ENCODE measurements at places on chromosomes 2 and 18. TPM values are rescaled to one million over a fixed set of nuclear protein-coding genes. Genes with fewer than 3 reads are reported as not detected.

- no peaks in the 10 kb centered on the region for H3K4me1 ChIP-seq
- H3K4me3 ChIP-seq, result no peak overlapping the region
- no peak overlapping the region for H3K27ac ChIP-seq
- no peak for DNase-seq
- no peaks in the 10 kb centered on the region for H3K27me3 ChIP-seq
Measured at GRCh38 chr18:21408681-21409080, 166.6 kb downstream of the GREB1L start.

DNA sequence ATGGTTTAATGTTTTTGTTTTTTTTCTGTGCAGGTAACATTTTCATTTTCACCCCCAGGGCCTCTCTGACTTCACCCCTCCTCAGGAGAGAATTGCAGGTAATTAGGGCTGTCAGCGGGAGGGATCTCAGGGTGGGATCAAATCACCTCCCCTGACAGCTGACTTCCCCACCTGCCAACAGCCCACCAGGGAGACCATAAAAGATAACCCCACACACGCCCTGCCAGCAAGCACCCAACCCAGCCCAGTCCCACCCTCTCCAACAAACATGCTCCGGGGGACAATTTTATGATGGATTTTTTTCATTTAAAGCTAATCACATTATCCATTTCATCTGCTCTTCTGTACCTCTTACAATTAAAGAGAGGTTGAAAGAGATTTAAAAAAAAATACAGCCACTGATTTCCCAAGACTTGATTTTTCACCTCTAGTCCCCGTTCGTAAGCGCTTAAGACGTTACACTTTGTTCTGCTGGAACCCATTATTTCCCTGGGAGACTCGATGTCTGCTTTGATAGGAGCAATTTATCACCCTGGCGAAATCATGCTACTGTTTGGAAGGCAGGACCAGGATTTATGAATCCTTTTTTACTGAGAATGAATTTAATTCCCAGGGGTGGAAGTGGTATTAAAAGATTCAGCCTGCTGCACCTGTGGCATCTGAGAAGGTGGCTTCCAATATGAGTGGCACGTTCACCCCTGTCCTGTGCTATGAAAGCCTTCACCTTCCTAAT, 232.9 kb upstream of the ID2 start:
- no peaks in the 10 kb centered on the region for H3K4me1 ChIP-seq
- no peaks in the 10 kb centered on the region for H3K36me3 ChIP-seq
- no peak for DNase-seq
- no peaks in the 10 kb centered on the region for H3K27me3 ChIP-seq
- no peak overlapping the region for H3K4me3 ChIP-seq

DNA sequence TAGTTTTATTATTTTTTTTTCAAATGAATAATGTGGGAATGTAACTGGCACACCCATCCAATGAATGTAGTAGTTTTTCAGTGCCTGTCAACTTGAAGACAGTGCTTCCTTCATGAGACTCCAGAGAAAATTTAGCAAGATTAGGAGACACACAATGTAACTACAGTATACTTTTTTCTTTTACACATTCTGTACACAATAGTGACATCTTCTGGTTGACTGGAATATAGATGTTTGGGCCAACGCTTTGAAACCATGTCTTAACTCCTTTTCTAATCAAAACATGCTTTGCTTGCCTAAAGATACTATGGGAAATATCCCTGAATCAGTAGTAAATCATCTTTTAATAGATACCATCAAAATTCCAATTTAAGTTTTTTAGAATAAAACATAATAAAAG, 229.5 kb upstream of the ZC3H15 start:
- no peak overlapping the region for H3K4me3 ChIP-seq
- H3K27ac ChIP-seq, result no peak overlapping the region
- DNase-seq, result no peak
- H3K27me3 ChIP-seq, result no peaks in the 10 kb centered on the region

DNA sequence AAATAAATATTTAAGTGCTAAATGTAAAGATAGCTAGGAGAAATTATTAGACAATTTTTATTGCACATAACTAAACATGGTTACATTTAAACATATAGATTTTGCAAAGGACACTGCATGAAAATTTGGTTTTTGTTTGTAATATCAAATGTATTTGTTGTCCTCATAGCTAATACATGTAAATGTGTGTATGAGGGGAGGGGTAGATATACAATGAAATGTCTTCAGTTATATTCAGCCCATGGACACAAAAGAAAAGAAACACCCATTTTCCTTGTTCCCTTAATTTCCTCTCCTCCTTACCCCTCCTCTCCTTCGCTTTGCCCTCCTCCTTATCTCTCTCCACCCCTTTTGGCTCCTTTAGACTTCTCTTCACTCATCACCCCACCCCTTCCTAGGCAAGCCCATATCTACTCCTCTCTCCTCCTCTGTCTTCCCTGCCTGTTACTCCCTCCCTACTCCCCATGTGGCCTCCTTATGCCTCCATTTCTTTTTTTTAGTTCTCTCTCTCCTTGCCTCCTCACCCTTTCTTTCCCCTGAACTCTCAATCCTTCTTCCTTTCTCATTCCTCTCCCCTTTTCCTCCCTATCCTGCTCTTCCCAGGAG, 1.4 kb downstream of the COL3A1 start:
- H3K27me3 ChIP-seq, result no peaks in the 10 kb centered on the region

- no peaks in the 10 kb centered on the region for H3K27me3 ChIP-seq
- no peak overlapping the region for H3K4me3 ChIP-seq
- H3K27ac ChIP-seq, result no peak overlapping the region
Measured at GRCh38 chr2:25081237-25081790, 39.4 kb downstream of the EFR3B start.

DNA sequence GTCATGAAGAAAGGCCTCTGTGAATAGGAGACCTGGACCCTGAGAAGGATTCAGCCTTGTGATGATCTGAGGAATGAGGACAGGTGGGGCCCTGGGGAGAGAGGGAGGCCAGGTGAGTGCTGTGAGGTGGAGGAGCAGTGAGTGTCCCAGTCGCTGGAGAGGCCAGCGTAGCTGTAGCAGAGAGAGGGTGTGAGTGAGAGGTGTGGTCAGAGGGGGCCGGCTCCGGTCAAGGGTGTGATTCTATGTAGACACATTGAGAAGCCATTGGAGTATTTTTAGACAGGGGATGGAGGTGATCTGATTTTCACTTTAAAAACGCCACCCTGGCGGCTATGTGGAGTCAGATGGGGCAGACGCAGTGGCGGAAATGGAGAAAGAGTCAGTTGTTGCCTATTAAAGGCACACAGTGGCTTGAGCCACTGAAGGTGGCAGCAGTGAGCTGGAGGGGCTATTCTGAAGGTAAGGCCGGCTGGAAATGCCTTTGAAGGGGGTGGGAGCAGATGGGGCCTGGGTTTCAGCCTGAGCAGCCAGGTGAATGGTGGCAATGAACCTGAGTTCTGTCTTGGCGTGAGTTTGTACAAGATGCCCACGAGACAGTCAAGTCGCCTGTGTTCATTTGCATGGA, 55.6 kb downstream of the GREB1 start:
- no peak overlapping the region for H3K4me3 ChIP-seq
- no peak overlapping the region for H3K27ac ChIP-seq
- H3K27me3 ChIP-seq, result no peaks in the 10 kb centered on the region
- H3K36me3 ChIP-seq, result no peaks in the 10 kb centered on the region
- H3K4me1 ChIP-seq, result no peaks in the 10 kb centered on the region

GRCh38 chr2:169933124-169933711, 106.0 kb downstream of the UBR3 start:
- no peak for DNase-seq
- H3K4me3 ChIP-seq, result no peak overlapping the region

GRCh38 chr2:218860950-218861381, 1.4 kb downstream of the WNT6 start:
- H3K4me1 ChIP-seq, result peaks cover 6% of the 10 kb centered on the region
- no peak overlapping the region for H3K27ac ChIP-seq
- H3K27me3 ChIP-seq, result peaks cover 92% of the 10 kb centered on the region
- peak; percentile 80 for DNase-seq
- H3K36me3 ChIP-seq, result no peaks in the 10 kb centered on the region

- H3K4me3 ChIP-seq, result no peak overlapping the region
- no peaks in the 10 kb centered on the region for H3K36me3 ChIP-seq
- H3K27me3 ChIP-seq, result no peaks in the 10 kb centered on the region
- H3K27ac ChIP-seq, result no peak overlapping the region
- no peaks in the 10 kb centered on the region for H3K4me1 ChIP-seq
Measured at GRCh38 chr2:108907822-108908712, 81.0 kb downstream of the EDAR start.

- no peaks in the 10 kb centered on the region for H3K27me3 ChIP-seq
- H3K4me3 ChIP-seq, result no peak overlapping the region
- no peak overlapping the region for H3K27ac ChIP-seq
- DNase-seq, result no peak
Measured at GRCh38 chr2:107589079-107589491, 237.6 kb upstream of the RGPD4 start.

- no peaks in the 10 kb centered on the region for H3K4me1 ChIP-seq
- no peak overlapping the region for H3K4me3 ChIP-seq
- H3K27me3 ChIP-seq, result no peaks in the 10 kb centered on the region
- H3K36me3 ChIP-seq, result no peaks in the 10 kb centered on the region
- no peak overlapping the region for H3K27ac ChIP-seq
Measured at GRCh38 chr2:1268034-1268433, 145.2 kb upstream of the TPO start.

- H3K27me3 ChIP-seq, result no peaks in the 10 kb centered on the region
- no peak for DNase-seq
- no peak overlapping the region for H3K4me3 ChIP-seq
- no peaks in the 10 kb centered on the region for H3K4me1 ChIP-seq
Measured at GRCh38 chr2:222677981-222678380, 6.5 kb downstream of the MOGAT1 start.

GRCh38 chr2:18546567-18546966, 13.9 kb downstream of the RDH14 start:
- no peak overlapping the region for H3K4me3 ChIP-seq
- H3K36me3 ChIP-seq, result no peaks in the 10 kb centered on the region
- no peak overlapping the region for H3K27ac ChIP-seq
- DNase-seq, result no peak
- no peaks in the 10 kb centered on the region for H3K27me3 ChIP-seq
- no peaks in the 10 kb centered on the region for H3K4me1 ChIP-seq

- DNase-seq, result no peak
- H3K27ac ChIP-seq, result no peak overlapping the region
- H3K4me1 ChIP-seq, result no peaks in the 10 kb centered on the region
- H3K36me3 ChIP-seq, result no peaks in the 10 kb centered on the region
- H3K4me3 ChIP-seq, result no peak overlapping the region
Measured at GRCh38 chr2:173298536-173299097, 56.1 kb upstream of the CDCA7 start.

- no peaks in the 10 kb centered on the region for H3K4me1 ChIP-seq
- H3K36me3 ChIP-seq, result no peaks in the 10 kb centered on the region
- H3K4me3 ChIP-seq, result no peak overlapping the region
- no peak for DNase-seq
- H3K27ac ChIP-seq, result no peak overlapping the region
Measured at GRCh38 chr2:141697035-141697434, 433.8 kb downstream of the LRP1B start.

The GREB1L gene
- 0.31 TPM for total RNA-seq

The IL36G gene
- total RNA-seq, result not detected

The ALPI gene
- total RNA-seq, result not detected

The SPC25 gene
- total RNA-seq, result 35.8 TPM

The SIX3 gene
- total RNA-seq, result 0.21 TPM

The HOXD12 gene
- total RNA-seq, result not detected
